Uterus (tissue), 4 donors: ENCODE measurements at places on chromosomes 6 and 20. TPM values are rescaled to one million over a fixed set of nuclear protein-coding genes. Genes with fewer than 3 reads are reported as not detected.

TREML2 gene
- not detected for total RNA-seq

- DNase-seq, result no peak
These were observed 94.7 kb upstream of the NFATC2 start for GRCh38 chr20:51637241-51637640.

DNA sequence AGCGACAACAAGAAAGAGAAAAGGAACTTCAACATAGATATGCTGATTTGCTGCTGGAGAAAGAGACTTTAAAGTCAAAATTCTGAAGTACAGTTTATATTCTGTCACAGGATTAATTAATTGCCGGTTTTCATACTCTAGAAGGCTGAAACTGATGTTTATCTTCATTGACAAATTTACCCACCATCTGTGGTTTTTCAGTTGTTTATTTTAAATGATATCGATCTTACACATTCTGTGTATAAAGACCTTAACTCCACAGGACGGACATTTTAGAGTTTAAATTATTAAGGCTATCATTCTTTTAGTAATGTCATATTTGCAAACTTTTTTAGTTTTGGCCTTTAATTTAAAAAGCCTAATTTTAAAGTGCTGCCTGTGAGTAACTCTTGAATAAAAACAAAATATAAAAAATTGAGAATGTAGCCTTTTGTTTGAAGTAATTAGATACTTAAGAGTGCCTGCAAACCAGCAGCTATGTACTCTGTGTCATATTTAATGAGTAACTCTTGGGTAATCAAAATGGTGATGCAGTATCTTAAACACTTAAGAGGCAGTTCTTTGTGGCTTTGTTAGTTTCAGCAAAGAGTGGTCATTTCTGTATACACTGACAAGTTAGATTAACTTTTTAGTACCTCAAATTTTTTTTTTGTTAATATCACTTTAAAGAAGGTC, 59.3 kb downstream of the CDC5L start:
- no peak for DNase-seq

DNA sequence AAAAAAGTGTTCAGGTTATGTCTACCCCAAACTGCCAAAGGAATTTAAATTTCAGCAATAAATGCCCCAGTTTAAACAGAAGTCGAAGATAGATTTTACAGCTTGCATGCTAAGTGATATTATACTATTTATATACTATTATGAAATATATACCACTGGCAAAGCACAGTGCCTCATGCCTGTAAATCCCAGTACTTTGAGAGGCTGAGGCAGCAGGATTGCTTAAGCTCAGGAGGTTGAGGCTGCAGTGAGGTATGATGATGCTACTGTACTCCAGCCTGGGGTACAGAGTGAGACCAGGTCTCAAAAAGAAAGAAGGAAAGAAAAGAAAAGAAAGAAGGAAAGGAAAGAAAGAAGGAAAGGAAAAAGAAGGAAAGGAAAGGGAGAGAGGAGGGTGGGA, 102.1 kb downstream of the MTFR2 start:
- no peak for DNase-seq

- no peak for DNase-seq
These were observed 259.1 kb downstream of the CLIC5 start for GRCh38 chr6:45756606-45757005.
